ENCODE measurements at places on chromosomes 3 and 15.

- no peak for DNase-seq
Measured at GRCh38 chr15:57149196-57149595, 227.1 kb upstream of the CGNL1 start.

DNA sequence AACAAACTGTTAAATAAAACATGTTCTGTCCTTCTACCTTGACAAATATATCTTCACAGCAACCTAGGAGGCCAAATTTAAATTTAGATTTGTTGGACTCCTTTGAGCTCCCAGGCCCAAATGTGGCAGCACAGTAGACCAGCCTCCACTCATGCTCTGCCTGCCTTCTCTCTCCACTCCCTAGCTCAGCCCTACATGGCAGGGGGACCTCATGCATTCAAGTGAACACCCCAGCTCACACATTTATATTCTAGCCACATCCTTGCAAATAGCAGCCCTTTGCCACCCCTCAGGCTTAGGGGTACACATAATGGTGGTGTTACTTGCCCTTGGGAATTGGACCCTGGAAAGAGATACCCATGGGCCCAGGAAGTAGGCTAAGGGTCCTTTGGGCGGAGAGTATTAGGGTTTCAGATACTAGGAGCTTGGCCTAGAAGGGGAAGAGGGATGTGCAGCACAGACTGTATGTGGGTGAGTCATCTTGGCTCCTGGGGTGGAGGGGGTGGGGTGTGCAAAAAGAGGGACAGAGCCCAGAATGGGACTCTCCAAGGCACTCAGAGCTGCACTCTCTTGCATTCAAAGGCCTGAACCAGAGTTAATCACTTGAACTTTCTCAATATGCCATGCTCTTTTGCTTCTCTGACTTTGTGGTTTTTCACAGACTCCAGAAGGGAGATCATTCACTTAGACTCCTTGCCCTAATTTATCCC lies 268.4 kb upstream of the ROPN1 start:
- no peak for DNase-seq

DNA sequence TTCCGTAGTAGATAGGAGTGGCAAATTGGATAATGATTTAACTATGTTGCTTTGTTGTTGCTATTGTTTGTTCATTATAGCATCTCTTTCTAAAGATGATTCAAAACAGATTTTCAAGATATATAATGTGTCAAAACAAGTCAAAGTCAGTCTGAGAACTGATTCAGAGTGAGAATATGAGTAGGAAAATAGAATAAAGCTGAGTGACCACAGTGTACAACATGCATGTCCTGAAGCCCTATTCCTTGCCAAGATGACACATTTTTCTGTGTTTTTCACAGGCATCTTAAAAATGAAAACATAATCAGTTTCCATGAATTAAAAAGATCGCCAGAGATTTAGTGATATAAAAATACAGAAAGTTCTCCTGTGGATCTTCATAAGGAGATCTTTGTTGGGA lies 57.0 kb upstream of the THRB start:
- no peak for DNase-seq

GRCh38 chr3:134357261-134357913 lies 16.9 kb downstream of the AMOTL2 start:
- no peak for DNase-seq

DNA sequence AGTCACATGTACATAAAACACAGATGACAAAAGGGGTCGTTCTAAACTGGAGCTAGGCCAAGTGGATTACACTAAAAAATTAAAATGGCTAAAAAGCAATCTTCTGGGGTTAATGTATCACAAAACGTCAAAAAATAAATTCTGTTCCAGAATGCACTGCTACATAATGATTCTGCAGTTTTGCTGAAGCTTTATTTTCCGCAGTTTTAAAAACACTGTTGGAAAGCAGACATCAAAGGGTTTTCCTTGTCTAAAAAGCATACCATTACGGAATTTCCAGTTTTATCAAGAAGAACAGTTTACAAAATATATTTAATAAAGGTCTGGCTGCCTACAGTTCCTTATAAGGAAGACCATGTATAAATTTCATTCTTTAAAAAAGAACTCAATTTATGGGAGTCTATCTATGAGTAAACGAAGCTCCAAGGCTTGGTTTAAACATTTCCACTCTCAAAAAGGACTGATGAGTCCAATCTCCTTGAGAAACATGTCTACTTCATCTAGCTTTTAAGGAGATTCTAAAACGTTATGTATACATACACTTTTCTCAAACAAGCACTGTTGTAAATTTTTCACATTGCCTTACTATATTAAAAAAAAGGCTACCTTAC lies 1.3 kb downstream of the DMXL2 start:
- no peak for DNase-seq

GRCh38 chr3:42980909-42981308 lies 1.8 kb downstream of the GASK1A start:
- DNase-seq = no peak

DNA sequence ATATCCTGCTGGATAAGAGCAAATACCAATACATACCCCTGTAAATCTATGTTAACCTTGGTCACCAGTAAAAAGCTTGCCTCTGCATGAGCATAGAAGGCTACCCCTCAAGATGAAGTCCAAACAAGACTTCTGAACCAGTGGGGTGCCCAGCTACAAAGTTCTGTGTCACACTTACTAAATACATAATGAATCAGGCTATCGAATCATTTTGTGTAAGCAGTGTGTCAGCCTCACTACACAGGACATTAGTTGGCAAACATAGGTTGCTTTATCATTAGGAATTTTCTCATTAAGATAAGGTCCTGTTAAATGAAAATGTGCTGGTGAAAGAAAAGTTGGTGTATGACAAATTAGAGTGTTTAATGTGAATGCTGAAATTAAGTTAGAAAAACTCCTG lies 452.0 kb downstream of the MFSD1 start:
- DNase-seq = no peak

DNA sequence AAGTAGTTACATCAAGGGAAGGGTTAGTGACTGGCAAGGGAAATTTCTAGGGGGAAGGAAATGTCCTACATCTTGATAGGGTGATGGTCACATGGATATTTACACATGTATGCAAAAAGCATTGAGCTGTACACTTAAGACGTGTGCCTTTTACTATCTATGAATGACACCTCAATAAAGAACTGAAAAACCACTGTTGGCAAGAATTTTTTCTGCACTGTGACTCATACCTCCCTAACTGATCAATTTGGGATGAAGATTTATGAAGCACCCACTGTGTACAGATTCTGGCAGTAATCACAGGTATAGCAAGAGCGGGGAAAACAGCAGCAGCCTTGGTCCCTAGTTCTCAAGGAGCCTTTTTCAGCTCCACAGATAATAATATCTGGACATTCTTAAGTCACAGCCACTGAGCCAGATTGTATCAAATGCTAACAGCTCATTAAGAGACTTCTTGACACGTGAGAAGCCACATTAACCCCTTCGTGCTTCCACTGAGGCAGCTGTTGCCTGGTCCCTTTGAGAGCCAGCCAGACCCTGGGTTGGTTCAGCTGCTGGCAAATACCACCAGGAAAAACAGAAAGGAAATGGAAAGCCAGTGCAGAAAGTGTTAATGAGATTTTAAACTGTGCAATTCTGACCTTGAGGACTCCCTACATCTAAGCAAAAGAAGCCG lies 32.0 kb upstream of the GALNT15 start:
- DNase-seq = no peak

DNA sequence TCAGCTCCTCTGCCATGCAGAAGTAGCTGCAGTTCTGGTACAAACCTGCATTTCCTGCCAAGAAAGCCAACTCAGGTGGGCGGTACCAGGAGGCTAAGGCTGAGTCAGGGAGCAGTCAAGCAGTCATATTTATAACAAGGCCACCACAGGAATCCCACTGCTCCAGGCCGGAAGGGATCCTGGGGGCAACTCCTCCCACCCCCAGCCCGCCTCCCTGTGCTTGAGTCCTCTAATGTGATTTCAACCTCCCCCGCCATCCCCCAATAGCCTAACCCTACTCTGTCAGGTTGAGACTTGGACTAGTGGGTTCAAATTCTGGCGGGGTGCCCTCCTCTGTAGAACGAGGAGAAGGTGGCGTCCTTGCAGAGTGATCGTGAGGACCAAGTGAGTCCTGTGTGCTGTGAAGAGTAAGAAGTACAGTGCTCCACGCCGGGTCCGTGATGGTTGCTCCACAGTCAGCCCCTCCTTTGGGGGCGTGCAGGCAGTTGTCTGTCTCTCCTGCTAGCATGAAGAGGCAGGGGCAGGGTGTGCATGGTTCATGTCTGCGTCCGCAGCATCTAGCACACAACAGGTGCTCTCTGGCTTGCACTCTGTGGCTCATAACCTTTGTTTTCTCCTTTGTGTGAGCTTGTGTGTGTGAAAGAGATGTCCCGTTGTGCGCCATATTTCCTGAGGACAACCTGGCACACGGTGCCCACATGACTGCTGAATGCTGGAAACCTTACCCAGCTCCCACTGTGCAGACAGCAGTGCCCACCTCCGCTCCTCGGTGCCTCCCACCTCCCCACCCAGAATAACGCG lies 78.3 kb downstream of the SMAD6 start:
- DNase-seq = no peak

DNA sequence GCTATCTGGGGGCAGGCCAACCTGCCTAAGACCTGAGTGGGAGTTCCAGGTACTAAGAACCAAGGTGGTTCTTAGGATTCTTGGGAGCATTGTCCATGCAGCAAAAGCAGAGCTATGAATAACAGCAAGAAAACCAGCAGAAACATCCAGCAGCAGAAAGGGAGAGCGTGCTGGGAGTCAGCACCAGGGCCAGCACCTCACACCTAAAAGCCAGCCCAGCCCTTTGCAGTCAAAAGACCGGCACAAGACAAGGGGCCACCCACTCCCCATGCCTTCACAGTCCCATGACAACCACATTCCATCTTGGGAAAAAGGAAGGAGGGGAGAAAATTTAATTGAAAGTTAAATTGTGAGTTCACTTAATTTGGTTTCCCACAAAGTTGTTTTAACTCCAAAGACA lies 364.9 kb downstream of the AGBL1 start:
- DNase-seq = no peak

DNA sequence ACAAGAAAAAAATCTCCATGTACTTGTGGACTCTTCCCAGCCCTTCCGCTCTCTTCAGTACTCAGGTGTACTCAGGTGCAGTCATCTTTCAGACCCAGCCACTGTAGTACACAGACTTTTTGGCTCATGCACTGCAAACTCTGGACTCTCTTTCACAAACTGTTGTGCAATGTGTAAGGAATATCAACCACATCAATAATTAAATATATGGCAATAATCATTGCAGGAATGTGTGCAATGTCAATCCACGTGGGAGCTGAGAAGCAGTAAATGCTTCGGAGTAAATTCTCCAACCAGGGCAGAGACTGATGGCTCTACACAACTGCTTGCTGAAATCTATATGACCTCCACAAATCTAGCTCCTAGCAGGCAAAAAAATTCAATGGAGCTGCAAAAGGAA lies 287.3 kb upstream of the COL8A1 start:
- DNase-seq = no peak

DNA sequence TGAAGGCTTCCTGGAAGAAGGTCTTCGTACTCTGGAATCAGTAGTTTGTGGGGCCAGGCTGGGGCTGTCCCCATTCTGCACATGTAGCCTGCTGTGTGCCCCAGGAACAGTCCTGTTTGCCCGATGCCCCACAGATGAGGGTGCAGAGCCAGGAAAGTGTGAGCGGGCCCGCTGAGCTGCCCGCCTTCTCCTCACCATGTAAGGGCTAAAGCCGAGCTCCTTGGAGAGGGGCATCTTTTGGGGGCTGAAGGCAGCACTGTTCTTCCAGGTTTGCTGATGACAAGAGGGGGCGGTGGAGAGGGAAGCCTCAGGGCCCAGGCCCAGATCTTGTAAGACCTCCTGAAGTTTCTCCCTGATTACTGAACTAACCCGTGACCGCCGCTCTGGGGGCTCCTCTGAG lies 73.2 kb upstream of the GSK3B start:
- DNase-seq = no peak

DNA sequence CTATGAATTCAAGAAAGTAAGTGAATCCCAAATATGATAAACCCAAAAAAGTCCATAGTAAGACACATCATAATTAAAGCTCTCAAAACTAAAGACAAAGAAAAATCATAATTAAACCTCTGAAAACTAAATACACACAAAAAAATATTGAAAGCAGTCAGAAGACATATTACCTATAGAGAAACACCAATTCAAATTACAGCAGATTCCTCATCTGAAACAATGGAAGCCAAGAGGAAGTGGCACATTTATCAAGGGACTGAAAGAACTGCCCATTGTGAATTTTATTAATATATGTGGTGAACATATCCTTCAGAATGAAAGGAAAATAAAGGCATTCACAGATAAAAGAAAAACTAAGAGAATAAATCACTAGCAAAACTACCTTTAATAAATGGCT lies 128.2 kb downstream of the SCAPER start:
- DNase-seq = no peak

- no peak for DNase-seq
Measured at GRCh38 chr3:8517487-8517886, 15.9 kb downstream of the LMCD1 start.

- DNase-seq = no peak
Measured at GRCh38 chr3:190019006-190019405, 101.7 kb downstream of the P3H2 start.

- DNase-seq = no peak
Measured at GRCh38 chr15:76973906-76974305, 21.0 kb upstream of the PSTPIP1 start.

GRCh38 chr15:41813426-41813825 lies 14.5 kb upstream of the JMJD7 start:
- DNase-seq = no peak

GRCh38 chr3:170697131-170697530 lies 111.3 kb upstream of the SLC7A14 start:
- DNase-seq = no peak

- no peak for DNase-seq
Measured at GRCh38 chr3:168847291-168847883, 751.7 kb upstream of the GOLIM4 start.

- DNase-seq = no peak
Measured at GRCh38 chr15:68982976-68983563, 31.4 kb upstream of the NOX5 start.

GRCh38 chr3:161323926-161324621 lies 47.2 kb downstream of the SPTSSB start:
- no peak for DNase-seq

DNA sequence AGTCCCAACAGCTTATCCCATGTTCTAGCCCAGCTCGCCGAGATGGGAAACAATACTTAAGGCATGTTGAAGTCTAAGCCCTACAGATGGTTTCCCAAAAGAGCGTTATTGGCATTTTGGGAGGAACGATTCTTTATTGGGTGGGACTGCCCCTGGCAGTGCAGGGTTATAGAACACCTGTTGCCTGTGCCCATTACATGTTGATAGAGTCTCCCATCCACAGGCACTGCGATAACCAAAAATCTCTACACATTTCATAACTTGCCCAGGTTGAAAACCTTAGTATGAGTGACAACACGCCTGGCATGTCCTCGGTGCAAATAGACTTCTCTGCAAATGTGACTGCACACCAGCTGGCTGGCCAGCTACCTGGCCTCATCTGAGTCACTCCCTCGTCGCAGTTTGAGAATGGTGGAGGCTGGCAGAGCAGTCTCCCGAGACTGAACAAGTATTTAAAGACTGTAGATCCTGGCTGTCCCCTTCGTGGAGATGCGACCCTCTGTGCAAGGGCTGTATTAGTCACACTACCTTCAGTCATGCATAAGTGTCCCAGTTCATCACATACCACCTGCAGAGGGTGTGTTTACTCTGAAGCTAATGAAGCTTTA lies 18.7 kb downstream of the ZNF80 start:
- DNase-seq = no peak

Data from progenitor cell of endocrine pancreas (in vitro differentiated cells).